KBM-7 (cell line): ENCODE measurements at places on chromosomes 13 and 19.

- no peak for DNase-seq
These were observed 18.3 kb downstream of the ZNF100 start for GRCh38 chr19:21749090-21749489.

DNA sequence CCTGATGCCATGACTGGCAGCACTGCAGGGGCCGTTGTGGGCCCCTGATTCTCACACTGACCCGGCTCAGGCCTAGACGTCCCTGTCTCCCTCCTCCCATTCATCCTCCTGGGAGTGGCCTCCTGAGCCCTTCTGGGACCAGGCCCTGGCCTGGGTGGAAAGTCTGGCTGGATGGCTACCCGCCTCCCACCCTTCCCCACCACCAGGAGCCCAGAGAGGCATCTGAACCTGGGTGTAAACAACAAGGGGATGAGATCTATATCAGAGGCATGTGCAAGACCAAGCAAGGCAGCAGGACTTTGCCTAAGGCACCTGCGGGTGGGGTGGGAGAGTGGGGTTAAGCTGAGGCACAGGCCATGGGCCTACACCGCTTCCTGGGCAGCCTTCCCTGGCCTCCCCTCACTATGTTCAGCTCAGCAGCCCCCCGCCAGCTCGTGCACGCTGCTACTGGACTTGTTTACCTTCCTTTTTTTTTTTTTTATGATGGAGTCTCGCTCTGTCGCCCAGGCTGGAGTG lies 22.0 kb upstream of the ASPDH start:
- no peak for DNase-seq

DNA sequence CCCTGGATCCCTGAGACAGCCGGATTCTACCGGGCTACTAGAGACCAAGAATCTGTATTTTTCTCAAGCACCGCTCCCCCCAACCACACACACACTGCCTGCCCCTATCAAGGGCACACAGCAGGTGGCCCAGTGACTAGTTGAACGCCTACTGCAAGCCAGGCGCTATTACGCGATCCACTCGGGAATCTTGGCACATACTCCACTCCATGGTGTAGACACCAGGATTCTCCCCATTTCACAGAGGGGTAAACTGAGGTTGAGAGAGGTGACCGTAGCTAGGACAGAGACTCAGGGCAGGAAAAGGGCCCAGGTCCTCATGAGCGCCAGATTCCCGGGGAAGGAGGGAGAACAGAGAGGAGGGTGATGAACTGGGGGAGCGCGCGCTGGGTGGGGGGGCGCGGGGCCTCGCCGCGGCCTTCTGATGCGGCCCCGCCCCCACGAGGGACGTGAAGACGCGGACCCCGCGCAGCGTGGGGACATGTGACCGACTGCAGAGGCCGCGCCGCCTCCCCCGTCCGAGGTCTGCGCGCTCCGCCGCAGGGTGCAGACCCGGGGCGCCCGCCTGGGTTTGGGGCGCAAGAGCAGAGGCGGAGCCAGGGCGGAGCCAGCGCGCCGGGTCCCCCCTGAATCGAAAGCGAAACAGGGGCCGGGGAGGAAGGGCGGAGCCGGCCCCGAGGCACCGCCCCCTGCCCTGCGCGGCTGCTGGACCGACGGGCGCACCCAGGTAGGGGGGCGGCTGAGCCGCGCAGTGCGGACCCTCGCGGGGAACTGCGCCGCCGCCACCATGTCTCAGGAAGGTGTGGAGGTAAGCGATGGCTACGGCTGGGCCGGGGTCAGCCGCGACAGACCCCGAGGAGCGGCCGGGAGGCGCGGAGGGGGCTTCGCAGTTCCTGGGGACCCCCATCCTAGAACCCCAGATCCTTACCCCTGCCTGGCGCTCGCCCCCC lies at the start of gene SHFL:
TSS of gene SHFL (plus strand) at position 677 of the 950 bp plus-strand sequence. CDS start at position 788, 111 bp downstream.
- peak; percentile 75 for DNase-seq

DNA sequence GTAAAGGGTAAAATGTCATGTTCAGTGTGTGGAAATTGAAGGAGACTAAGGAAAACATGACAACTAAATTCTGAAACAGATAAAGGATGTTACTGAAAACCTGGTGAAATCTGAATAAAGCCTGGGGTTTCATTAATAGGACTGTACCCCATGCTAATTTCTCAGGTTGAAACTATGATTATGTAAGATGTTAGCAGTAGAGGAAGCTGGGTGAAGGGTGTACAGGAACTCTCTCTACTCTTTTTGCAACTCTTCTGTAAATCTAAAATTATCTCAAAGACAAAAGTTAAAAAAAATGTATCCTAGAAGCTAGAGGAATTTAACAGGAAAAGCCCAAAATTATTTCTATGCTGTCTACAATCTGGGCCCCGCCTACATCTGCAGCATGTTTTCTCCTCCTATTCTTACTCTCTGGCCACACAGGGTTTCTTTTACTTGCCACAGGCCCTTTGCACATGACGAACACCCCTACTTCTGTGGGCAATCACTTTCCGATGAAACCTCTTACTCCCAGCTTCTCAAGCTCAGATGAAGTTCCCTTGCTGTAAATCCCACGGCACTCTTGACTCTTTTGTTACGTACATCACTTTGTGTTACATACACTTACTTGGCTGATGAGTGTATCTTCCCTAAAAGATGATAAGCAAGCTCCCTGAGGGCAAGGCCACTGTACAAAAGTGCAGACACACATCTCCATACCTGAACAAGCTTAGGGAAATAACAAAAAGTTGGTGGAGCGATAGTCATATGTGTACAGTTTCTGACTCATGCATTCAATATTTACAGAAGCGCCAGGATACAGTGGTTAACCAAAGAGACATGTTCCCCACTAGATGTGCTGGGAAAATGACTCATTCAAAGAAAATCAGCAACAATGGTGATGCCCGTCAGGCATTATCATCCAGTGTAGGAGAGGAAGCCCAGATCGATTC lies 32.6 kb downstream of the RUBCNL start:
- peak; percentile 64 for DNase-seq

DNA sequence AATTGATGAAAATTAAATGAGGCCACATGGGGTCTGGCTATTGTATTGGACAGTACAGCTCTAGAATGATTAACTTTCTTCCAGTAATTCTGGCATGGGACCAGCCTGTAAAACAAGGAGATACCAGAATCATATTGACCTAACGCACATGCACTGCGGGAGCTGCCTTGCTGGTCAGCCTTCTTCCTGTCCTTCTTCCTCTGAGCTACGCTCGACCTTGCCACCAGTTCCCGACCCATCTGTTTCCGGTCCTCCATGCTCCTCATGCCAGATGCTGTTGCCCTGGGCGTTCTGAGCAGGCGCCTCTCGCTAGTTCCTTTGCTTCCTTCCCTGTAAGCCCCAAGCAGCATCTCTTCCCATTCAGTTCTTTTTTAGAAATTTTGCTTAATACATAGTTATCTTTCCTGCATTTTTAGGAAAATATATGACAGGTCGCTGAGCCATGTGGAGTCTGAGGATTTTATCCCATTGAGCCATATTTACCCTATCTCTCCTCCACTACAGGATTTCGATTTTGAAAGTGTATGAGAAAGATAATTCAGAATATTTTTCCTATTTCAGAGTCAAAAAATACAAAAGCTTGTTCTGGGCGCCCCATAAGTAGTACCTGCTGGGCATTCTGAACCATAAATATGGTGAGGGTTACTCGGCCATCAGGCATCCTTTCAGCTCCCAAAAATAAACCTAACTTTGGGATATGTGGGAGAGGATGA lies 38.6 kb downstream of the TNFRSF19 start:
- DNase-seq: peak; percentile 28

GRCh38 chr13:113540523-113540922 lies 44.0 kb upstream of the TFDP1 start:
- DNase-seq: no peak

GRCh38 chr13:79070343-79070974 lies 335.6 kb downstream of the RBM26 start:
- no peak for DNase-seq

- DNase-seq: no peak
These were observed 890.9 kb downstream of the PCDH9 start for GRCh38 chr13:66339214-66339613.

DNA sequence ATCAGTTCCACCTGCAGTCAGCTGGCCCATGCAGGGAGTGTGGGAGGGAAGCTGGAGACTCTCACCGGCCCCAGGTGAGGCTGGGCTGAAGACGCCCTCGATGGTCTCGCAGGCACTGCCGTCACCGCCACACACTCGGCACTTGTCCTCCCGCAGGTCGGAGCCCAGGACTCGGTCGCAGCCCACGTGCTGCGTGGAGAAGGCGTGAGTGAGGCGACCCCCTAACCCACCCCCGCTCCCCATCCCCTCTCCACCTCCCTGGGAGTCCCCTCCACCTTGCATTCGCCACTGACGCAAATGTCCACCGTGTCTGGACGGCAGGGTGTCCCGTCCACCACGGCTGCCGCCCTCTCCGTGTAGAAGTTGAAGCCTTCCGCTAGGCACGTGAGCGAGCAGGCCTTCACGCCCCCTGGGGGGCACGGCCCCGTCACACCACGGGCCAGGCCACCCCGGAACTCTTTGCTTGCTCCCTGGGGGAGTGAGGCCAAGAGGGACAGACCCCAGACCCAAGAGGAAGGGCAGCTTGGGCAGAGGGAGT lies 12.0 kb upstream of the MYO1F start:
- DNase-seq: no peak

- peak; percentile 90 for DNase-seq
These were observed 11.6 kb upstream of the CEACAM3 start for GRCh38 chr19:41784743-41785142.
